Fibroblast of upper back skin (primary cell): ENCODE measurements at places on chromosomes 11 and 22.

DNA sequence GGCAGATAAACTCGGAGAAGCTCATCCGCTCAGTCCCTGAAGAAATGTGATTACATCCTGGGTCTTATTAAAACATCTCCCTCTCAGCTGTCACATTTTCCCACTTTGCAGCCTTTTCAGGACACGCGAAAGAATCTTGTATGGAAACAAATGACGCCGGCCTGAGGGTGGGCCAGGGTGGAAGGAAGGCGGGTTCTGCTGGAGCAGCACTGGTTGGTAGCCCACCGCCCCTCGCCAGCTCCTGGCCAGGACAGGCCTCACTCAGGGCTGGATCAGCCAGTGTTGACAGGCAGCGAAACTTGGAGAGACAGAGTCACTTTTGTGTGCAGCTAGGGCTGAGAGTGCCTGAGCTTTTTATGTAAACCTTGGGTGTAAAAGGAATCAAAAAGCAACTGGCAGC is 371.8 kb downstream of the TBC1D22A start:
- DNase-seq = no peak

DNA sequence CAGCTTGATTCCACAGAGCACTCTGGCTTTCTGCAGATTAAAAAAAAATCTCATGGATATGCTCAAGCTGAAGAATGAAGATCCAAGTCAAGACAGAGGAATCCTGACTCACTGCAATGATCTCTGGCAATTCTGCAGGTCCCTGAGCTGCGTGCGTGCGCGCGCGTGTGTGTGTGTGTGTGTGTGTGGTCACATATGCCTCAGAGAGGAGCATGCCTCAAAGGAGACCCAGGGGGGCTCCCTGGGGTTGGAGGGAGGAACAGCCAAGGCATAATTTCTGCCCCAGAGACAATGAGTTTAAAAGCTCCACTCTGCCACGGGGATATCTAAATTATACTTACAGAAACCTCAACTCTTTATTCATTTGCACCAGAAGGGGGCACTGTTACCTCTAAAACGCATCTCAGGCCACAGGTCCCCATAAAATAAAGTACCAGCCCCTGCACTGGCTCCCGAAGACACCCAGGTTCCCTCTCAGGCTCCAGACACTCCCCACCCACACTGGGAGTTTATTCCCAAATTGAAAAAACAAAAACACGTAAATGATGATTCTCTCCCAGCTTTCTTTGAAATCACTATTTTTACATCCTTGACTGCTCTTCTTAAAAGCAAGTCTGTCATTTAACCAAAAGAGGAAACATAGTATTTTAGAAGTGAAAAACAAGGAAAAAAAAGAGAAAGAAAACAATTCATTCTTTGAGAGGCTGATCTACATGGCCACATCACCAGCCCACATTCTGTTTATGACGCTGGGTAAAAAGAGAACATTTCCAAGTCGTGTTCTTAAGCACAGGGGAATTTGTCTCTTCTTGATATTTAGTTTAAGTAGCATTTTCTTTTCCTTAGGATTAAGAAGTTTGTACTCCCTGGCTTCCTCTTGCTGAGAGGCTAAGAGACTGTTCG is 401.0 kb downstream of the LARGE1 start:
- peak; percentile 84 for DNase-seq

DNA sequence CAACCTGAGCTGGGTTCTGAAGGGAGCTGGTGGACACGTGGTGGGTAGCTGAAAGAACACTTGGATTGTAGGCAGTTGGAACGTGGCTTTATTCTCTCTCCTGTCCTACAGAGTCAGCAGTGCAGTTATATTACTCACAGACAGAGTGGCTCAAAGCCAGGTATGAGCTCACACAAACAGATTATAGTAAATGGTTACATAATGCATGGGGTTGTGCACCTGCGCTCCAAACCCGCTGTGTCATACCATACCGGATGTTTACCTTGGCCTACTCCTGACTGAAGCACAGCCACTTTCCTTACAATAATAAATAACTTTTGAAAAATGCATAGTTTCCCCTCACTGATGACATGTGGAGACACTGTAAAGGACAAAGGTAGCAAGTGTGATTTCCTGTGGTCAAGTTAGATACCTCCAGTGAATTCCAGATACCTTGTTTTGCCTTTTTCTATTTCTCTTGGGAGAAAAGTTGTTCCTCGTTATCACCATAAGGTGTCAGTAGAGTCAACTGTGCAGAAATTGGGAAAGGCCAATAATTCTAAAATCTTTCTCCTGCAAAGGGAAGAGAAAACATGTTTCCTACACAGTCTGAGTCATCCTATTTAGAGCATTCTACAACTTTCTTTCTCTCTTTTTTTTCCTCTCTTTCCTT is 13.5 kb downstream of the MS4A6A start:
- no peak for DNase-seq

GRCh38 chr11:61028135-61028729 is 56.8 kb downstream of the CD6 start:
- DNase-seq = no peak

DNA sequence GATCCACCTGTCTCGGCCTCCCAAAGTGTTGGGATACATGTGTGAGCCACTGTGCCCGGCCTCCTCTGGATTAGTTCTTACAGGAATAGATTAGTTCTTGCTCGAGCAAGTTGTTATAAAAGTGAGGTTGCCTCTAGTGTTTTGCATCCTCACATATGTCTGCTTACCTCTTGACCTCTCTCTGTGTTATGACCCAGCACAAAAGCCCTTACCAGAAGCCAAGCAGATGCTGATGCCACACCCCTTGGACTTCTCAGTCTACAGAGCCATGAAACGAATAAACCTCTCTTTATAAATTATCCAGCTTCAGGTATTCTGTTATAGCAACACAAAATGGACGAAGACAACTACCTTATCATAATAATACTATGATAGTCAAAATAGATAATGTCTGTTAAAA is 22.4 kb upstream of the FDX1 start:
- DNase-seq = no peak

DNA sequence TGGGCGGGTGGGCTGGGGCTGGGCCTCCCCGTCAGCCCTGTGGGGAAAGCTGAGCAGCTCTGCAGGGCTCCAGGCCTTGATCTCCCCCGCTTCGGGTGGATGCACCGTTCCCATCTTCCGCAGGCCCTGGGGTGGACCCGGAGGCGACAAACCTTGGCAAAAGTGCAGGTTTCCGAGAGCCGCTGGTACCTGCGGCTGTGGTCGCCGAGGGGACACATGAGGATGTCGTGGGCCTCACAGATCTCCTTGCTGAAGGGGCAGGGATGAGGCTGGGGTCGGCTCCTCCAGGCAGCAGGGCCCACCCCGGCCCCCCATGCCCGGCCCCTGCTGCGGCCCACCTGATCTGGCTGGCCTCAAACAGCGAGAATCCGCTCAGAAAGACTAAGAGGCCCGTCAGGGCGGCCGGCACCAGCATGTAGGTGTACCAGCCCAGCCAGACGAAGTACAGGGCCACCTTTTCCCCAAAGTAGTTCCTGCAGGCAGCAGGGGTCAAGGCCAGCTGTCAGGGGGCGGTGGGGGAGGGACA is 11.8 kb downstream of the ANO9 start:
- DNase-seq = no peak

GRCh38 chr22:47621253-47621652 is 858.8 kb downstream of the TBC1D22A start:
- no peak for DNase-seq

- no peak for DNase-seq
Observed at GRCh38 chr11:96063053-96063452, 139.1 kb upstream of the MTMR2 start.

DNA sequence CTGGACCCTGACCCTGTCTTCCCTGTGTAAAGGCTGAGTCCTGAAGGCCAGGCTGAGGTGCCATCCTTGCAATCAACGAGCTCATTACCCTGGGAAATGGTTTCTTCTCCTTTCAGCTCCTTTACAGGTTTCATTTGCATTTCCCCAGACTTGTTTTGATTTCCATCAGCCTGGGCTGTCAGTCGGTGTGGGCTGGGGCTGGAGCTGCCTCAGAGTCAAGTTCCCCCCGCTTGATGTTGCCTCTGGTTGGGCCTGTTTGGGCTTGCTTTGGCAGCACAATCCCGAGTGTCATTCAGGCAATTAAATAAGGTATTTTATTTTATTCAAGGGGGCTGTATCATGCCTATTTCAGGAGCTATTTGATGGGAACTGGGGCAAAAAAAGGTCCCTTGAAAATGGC is 424.9 kb downstream of the INSC start:
- DNase-seq = no peak

DNA sequence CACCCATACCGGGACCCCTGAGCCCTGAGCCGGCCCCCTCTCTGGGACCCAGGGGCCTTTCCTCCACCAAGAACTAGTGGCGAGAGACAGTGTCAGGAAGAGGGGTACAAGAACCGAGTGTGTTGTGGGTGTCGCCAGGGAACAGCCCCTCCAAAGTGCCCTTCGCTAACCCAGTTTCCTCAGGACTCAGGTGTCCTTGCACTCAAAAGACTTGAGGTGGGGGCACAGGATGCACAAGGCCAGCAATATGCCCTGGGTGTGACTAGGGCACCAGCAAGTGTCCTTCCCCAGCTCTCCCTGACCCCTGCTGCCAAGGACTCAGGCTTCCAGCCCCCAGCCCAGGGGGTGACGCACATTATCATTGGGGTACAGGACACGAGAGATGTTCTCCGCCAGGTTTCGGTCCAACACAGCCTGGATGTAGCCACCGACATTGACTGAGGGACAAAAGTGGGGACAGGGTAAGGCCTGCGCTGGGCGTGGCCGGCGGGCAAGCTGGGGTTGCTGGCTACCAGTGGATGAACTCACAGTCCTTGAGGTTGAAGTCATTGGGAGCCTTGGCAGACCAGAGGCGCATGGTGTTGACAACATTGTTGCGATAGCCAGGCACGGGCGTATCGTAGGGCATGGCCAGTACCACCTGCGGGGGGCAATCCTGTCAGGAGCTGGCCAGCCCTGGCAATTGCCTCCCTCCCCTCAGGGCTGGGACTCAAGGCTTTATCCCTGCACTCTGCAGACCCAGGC is 4.7 kb downstream of the PYGM start:
- DNase-seq = no peak
